ENCODE measurements at places on chromosomes 11 and 22.

- H3K27ac ChIP-seq: no peak overlapping the region
- peaks cover 6% of the 10 kb centered on the region for H3K27me3 ChIP-seq
- peaks cover 14% of the 10 kb centered on the region for H3K4me1 ChIP-seq
- DNase-seq: no peak
Measured at GRCh38 chr22:44659140-44659539, 42.9 kb upstream of the PRR5 start.

- no peak overlapping the region for H3K27ac ChIP-seq
- no peaks in the 10 kb centered on the region for H3K27me3 ChIP-seq
- no peaks in the 10 kb centered on the region for H3K36me3 ChIP-seq
- H3K4me3 ChIP-seq: no peak overlapping the region
Measured at GRCh38 chr11:87266751-87267150, 229.0 kb downstream of the TMEM135 start.

- H3K4me1 ChIP-seq: peaks cover 11% of the 10 kb centered on the region
- H3K27ac ChIP-seq: peak overlapping the region; percentile 52
- peaks cover 19% of the 10 kb centered on the region for H3K36me3 ChIP-seq
- DNase-seq: no peak
- no peaks in the 10 kb centered on the region for H3K27me3 ChIP-seq
Measured at GRCh38 chr11:94494126-94494680, 419 bp downstream of the ANKRD49 start.

DNA sequence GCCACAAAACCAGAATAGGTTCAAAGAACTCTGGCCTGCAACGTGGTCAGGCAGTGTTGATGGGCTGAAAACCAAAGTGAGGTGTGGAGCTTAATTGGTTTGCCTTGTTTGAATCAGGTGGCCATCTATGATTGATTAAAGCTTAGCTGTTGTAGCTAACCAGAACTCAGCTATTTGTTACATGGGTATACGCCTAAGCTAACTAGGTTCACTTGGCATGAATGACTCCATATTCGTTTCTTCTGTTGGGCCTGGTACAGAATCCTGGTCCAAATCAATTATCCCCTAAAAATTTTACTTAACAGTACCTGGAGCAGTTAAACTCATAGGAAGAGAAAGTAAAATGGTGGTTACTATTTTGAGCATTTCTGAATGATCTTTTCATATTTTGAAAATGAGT is 7.7 kb upstream of the BAIAP2L2 start:
- H3K27me3 ChIP-seq: no peaks in the 10 kb centered on the region
- peaks cover 6% of the 10 kb centered on the region for H3K4me1 ChIP-seq
- no peak overlapping the region for H3K27ac ChIP-seq
- no peak overlapping the region for H3K4me3 ChIP-seq

- H3K4me1 ChIP-seq: no peaks in the 10 kb centered on the region
- H3K27me3 ChIP-seq: no peaks in the 10 kb centered on the region
- H3K36me3 ChIP-seq: no peaks in the 10 kb centered on the region
- no peak for DNase-seq
Measured at GRCh38 chr11:24240496-24241175, 256.2 kb upstream of the LUZP2 start.

DNA sequence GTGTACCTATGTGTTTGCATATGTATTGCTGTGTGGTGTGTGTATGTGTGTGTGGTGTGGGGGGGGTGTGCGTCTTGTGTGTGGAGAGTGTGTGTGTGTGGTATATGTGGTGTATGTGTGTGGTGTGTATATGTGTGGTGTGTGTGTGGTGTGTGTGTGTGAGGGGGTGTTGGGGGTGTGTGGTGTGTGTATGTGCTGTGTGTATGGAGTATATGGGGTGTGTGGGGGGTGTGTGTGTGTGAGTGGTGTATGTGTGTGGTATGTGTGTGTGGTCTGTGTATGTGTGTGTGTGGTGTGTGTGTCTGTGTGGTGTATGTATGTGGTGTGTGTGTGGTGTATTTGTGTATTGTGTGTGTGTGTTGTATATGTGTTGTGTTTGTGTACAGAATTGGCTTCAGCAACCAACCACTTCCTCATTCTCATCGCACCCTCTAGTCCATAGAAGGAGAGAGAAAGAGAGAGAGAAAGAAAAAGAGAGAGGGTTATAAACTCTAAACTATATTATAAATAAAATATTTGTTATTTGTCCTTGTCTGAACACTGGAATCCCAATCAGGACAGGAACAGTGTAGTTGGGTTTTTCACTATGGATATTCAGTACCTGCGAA is 13.7 kb downstream of the SAA4 start:
- peaks cover 4% of the 10 kb centered on the region for H3K27me3 ChIP-seq
- no peaks in the 10 kb centered on the region for H3K4me1 ChIP-seq
- H3K36me3 ChIP-seq: no peaks in the 10 kb centered on the region
- DNase-seq: no peak
- no peak overlapping the region for H3K27ac ChIP-seq
- no peak overlapping the region for H3K4me3 ChIP-seq

- H3K36me3 ChIP-seq: no peaks in the 10 kb centered on the region
- H3K4me1 ChIP-seq: peaks cover 6% of the 10 kb centered on the region
- no peak within 1 kb of the TSS for H3K4me3 ChIP-seq
- peak within 1 kb of the TSS; percentile 73 for H3K27ac ChIP-seq
- DNase-seq: no peak
- no peaks in the 10 kb centered on the region for H3K27me3 ChIP-seq
Measured at GRCh38 chr11:60756307-60757032, at the start of gene MS4A15. TSS of gene MS4A15 (plus strand) at chr11:60756867. CDS start at chr11:60763734, 6,867 bp downstream.

GRCh38 chr11:135004495-135004894 is 592.5 kb upstream of the B3GAT1 start:
- no peak for DNase-seq
- H3K4me3 ChIP-seq: no peak overlapping the region
- no peak overlapping the region for H3K27ac ChIP-seq
- H3K36me3 ChIP-seq: peaks cover 7% of the 10 kb centered on the region
- no peaks in the 10 kb centered on the region for H3K27me3 ChIP-seq

DNA sequence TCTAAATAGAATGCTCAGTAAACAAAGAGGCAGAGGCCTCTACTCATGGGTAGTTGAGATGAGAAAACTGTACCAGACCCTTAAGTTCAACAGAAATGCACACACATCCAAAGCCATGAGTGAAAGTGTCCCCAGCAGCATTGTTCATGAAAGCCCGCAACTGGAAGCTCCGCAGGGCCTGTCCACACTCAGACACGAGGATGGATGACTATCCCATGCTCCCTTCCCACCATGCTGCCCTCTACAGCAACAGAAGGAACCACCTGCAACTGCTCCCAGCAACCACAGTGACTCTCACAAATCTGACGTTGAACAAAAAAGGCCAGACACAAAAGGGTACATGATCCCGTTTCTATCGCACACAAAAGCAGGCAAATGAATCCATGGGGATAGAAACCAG is 76.9 kb upstream of the ANO1 start:
- no peak overlapping the region for H3K4me3 ChIP-seq
- peaks cover 88% of the 10 kb centered on the region for H3K27me3 ChIP-seq
- DNase-seq: no peak
- H3K36me3 ChIP-seq: no peaks in the 10 kb centered on the region
- H3K4me1 ChIP-seq: peaks cover 20% of the 10 kb centered on the region

DNA sequence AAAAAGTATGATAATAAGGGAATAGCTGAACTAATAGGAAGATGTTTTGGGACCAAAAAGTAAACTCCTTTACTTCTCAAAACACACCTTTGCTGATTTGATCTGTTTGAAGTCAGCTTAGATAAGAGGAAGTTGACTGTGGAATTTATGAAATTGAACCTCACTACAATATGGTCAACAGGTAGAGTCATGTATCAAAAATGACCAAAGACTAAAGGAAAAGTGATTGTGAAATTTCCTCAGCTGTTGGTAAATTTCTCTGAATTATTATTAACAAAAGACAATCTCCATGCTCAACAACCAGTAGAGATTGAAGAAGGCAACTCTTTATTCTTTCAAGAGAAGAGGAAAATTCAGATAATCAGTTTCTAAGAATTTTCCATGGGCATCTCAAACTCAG is 826.5 kb downstream of the KCNA4 start:
- no peaks in the 10 kb centered on the region for H3K36me3 ChIP-seq
- H3K4me1 ChIP-seq: no peaks in the 10 kb centered on the region
- no peaks in the 10 kb centered on the region for H3K27me3 ChIP-seq
- no peak overlapping the region for H3K27ac ChIP-seq
- no peak for DNase-seq

DNA sequence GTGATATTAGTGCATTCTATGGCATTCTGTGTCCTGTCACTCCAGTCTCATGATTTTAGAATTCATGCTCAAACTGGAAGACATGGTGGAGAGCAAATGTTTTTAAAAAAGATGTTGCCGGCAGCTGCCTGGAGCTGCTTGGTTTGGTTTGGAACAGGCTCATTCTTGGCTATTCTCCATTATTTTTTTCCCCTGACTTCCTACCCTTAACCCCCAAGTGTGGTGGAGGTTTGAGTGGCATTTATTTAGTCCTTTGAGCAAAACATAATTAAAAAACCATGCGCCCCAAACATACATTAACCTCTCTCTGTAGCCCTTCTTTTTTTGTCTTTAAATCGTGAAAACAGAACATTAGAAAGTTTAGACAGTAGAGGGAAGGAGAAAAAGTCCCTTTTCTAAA is 94.7 kb downstream of the LDLRAD3 start:
- DNase-seq: no peak
- no peaks in the 10 kb centered on the region for H3K36me3 ChIP-seq
- H3K27ac ChIP-seq: 0 out of 2 replicates have a peak overlapping the region, but pooled peaks have one; percentile 18
- H3K4me3 ChIP-seq: no peak overlapping the region

GRCh38 chr11:69525516-69526452 is 44.3 kb downstream of the LINC01488 start:
- peaks cover 4% of the 10 kb centered on the region for H3K27me3 ChIP-seq
- no peak overlapping the region for H3K4me3 ChIP-seq
- H3K36me3 ChIP-seq: no peaks in the 10 kb centered on the region

DNA sequence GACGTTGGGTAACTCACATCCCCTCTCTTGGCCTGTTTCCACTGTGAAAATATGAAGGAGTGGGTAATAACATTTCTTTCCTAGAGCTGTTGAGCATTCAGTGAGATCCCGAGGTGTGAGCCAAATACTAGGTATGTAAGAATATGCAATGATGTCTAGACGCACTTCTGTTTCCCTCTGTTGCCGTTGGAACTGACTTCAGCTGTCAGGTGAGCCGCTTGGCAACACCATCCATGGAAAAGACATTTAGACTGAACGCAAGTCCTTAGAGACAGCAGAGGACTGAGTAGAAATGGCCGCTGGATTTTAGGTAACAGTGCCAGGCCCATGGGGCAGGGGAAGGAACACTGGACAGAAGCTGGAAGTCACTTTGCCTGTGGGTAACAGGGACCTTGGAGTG is 29.5 kb upstream of the SHANK2 start:
- peaks cover 5% of the 10 kb centered on the region for H3K27me3 ChIP-seq
- peaks cover 20% of the 10 kb centered on the region for H3K4me1 ChIP-seq
- no peak for DNase-seq
- no peaks in the 10 kb centered on the region for H3K36me3 ChIP-seq
- no peak overlapping the region for H3K4me3 ChIP-seq

DNA sequence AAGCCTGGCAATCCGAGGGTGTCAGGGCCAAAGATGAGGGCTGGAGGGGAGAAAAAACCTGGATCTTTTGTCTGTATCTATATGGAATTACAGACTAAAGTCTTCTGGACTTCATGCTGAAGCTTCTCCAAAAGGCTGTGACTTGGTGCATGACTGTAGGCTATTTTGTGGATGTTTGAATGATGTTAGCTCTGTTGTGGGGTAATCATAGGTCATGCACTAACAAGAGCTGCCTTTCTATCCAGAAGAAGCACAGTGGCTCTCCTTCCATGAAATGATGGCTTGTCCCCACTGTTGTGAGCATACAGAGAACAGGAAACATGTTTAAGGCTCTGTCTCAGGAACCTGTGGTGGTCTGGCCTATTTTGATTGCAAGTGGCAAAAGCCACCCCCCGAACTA is 263.3 kb upstream of the PLET1 start:
- no peak overlapping the region for H3K27ac ChIP-seq
- peaks cover 16% of the 10 kb centered on the region for H3K4me1 ChIP-seq
- H3K27me3 ChIP-seq: no peaks in the 10 kb centered on the region
- no peaks in the 10 kb centered on the region for H3K36me3 ChIP-seq
- H3K4me3 ChIP-seq: no peak overlapping the region
- no peak for DNase-seq

- peaks cover 22% of the 10 kb centered on the region for H3K4me1 ChIP-seq
- no peaks in the 10 kb centered on the region for H3K36me3 ChIP-seq
- no peak overlapping the region for H3K4me3 ChIP-seq
- H3K27ac ChIP-seq: no peak overlapping the region
Measured at GRCh38 chr22:24291515-24292201, 21.0 kb downstream of the SPECC1L start.

DNA sequence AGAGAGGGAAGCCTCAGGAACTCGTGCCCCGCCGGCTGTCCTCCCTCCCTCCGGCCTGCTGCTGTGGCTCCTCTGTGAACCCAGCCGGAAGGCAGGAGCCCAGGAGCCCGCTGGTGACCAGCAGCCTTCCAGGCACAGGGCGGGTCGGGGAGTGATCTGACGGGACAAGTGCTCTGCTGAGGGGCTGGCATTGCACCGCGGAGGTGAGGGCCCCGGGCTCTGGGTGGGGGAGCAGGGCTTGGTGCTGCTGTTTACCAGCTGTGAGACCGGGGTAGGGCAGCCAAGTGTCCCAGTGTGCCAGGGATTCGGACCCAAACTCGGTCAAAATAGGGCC is 53.3 kb downstream of the FLRT1 start:
- H3K4me3 ChIP-seq: no peak overlapping the region
- no peak for DNase-seq
- H3K4me1 ChIP-seq: peaks cover 23% of the 10 kb centered on the region
- no peaks in the 10 kb centered on the region for H3K36me3 ChIP-seq
- H3K27ac ChIP-seq: no peak overlapping the region

DNA sequence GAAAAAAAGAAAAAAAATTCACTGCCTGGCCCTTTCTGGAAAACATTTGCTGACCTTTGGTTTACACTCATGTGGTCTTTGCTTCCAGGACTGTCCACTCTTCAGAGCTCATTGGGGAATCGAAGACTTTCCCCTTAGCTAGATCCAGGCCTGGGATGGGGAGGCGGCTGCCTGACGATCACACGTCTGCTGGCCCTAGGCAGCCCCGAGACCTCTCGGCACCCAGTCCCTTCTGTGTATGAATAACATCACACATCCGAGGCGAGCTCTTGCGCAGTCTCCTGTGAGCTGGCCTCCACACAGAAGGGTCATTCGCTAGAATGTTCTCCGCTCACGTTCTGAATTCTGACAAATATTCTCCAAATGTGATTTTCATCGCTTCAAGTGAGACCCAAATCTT is 25.7 kb upstream of the GAL start:
- no peak for DNase-seq
- no peak overlapping the region for H3K4me3 ChIP-seq
- H3K27ac ChIP-seq: no peak overlapping the region
- H3K27me3 ChIP-seq: peaks cover 3% of the 10 kb centered on the region
- H3K4me1 ChIP-seq: peaks cover 6% of the 10 kb centered on the region

- H3K4me3 ChIP-seq: no peak overlapping the region
- no peaks in the 10 kb centered on the region for H3K27me3 ChIP-seq
Measured at GRCh38 chr11:68913188-68913587, 9.5 kb downstream of the IGHMBP2 start.

DNA sequence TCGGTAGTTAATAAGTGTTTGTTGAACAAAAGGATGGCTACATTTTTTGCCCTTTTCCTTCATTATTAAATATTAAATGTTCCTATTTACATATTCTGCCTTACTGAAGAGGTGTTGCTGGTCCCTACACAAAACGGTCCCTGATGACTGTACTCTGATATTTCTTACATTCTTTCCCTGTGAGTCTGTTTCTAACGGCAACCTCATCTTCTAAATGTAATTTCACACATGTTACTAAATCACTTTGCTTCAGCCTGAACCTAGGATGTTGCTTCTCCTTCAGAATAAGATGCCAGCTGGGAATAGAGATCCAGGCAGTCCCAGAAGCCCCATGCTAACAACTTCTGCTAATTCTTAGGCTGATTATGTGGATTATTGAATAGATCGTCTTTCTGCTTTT is 50.3 kb downstream of the SPON1 start:
- no peaks in the 10 kb centered on the region for H3K27me3 ChIP-seq
- H3K36me3 ChIP-seq: no peaks in the 10 kb centered on the region
- peaks cover 2% of the 10 kb centered on the region for H3K4me1 ChIP-seq

Data from WTC11 (cell line).